ENCODE measurements at places on chromosomes 7 and 10. TPM values are rescaled to one million over a fixed set of nuclear protein-coding genes. Genes with fewer than 3 reads are reported as not detected.

Gene IFIT2
- 0.20 TPM for total RNA-seq

Gene NUDT13
- total RNA-seq, result 1.00 TPM

Gene CALN1
- total RNA-seq, result not detected

Gene SPDYE2B
- total RNA-seq, result not detected

Gene IKZF1
- total RNA-seq, result 9.7 TPM

Gene FOXI2
- total RNA-seq, result not detected

DNA sequence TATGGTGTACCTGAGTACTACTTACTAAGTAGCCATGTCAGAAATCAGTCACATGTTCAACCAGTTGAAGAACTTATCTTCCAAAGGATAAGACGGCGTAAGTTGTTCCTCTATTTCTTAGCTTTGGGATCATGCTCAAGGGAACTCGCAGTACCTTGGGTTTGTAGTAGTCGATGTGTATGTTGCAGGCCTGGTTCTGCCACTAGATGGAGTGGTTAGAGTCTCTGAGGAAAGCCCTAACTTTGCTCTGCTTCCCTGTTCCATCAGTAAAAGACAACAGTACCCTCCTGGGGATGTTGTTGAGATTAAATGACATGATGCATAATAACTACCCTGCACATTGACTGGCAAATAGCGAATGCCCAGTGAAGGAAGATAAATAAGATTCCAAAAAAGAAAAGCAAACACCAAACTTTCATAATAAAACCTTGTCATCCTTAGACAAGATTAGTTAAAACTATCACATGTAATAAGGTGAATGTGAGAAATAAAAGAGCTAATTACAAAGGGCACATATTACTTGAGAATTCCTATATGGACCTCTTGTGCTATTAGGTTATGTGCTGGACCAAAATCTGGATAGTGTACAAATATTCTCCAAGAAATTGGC, 165.9 kb downstream of the ABCA13 start:
- no peak overlapping the region for H3K4me3 ChIP-seq
- H3K27me3 ChIP-seq, result no peaks in the 10 kb centered on the region
- no peak for DNase-seq
- H3K4me1 ChIP-seq, result no peaks in the 10 kb centered on the region
- no peak overlapping the region for H3K27ac ChIP-seq

- DNase-seq, result no peak
- H3K36me3 ChIP-seq, result no peaks in the 10 kb centered on the region
- H3K4me3 ChIP-seq, result no peak overlapping the region
Observed at GRCh38 chr7:28853150-28853549, 105.0 kb downstream of the TRIL start.

DNA sequence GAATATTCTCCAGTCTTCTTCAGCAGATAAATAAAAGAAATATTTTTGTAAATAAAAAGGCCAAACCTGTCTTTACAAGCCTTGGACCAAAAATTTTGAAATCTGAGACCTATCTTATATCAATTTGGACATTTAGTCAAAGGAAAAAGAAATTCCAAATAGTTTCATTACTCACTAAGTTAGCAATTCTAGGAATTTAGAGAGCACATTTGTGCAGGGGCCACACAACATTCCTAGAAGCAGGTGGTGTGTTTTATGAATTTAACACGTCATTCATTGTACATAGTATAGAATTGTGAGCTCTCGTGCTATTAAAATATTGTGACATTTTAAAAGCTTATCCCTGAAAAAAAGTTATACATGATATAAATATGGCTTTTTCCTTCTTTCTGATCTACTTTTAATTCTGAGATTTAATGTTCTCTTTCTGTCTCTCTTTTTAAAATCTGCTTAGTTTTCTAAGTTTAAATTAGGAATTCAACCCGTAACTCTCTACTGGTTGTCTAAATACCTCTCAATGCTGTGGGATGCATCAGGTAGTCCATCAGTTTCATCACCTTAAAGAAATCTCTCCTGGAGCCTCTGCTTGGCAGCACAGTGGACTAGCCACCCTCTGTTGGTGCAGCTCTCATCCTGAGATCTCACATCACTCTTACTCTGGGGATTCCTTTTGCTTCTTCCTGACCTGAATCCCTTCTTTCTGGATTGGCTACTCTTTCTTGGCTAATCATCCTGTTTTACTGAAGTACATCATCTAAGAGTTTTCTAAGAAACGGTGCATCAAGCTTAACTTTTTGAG, 124.5 kb downstream of the SEMA3E start:
- H3K4me1 ChIP-seq, result no peaks in the 10 kb centered on the region
- no peaks in the 10 kb centered on the region for H3K36me3 ChIP-seq
- no peak overlapping the region for H3K27ac ChIP-seq
- DNase-seq, result no peak
- H3K27me3 ChIP-seq, result no peaks in the 10 kb centered on the region
- H3K4me3 ChIP-seq, result no peak overlapping the region

- DNase-seq, result no peak
- peaks cover 35% of the 10 kb centered on the region for H3K4me1 ChIP-seq
- H3K4me3 ChIP-seq, result no peak overlapping the region
- peak overlapping the region; percentile 93 for H3K27ac ChIP-seq
- H3K36me3 ChIP-seq, result no peaks in the 10 kb centered on the region
- H3K27me3 ChIP-seq, result no peaks in the 10 kb centered on the region
Observed at GRCh38 chr7:43650457-43651052, 67.6 kb downstream of the STK17A start.

DNA sequence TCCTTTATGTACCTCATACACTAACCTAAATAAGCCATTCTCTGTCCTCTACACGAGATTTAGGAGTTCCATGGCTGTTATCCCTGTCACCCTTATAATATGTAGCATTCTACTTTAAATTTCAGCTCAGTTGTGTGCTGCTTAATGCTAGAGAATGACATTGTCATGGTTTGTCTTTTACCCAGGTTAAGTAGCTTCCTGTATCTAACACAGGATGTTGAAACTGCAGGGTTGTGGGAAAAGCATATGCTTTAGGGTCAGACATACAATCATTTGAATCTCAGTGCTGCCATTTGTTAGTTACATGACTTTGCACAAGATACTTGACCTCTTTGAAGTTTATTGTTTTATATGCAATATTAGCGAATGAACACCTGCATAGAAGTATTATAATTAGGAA, 235.1 kb upstream of the CACNA2D1 start:
- H3K36me3 ChIP-seq, result no peaks in the 10 kb centered on the region
- no peak overlapping the region for H3K27ac ChIP-seq
- no peak overlapping the region for H3K4me3 ChIP-seq
- H3K27me3 ChIP-seq, result no peaks in the 10 kb centered on the region
- peaks cover 8% of the 10 kb centered on the region for H3K4me1 ChIP-seq

GRCh38 chr7:129652914-129653313, 41.4 kb downstream of the NRF1 start:
- H3K27ac ChIP-seq, result no peak overlapping the region
- peaks cover 8% of the 10 kb centered on the region for H3K36me3 ChIP-seq
- DNase-seq, result no peak
- H3K4me3 ChIP-seq, result no peak overlapping the region
- peaks cover 5% of the 10 kb centered on the region for H3K4me1 ChIP-seq

GRCh38 chr10:13717936-13718772, 131.4 kb downstream of the PRPF18 start:
- H3K27ac ChIP-seq, result peak overlapping the region; percentile 79
- no peaks in the 10 kb centered on the region for H3K27me3 ChIP-seq
- H3K4me3 ChIP-seq, result no peak overlapping the region

- H3K27ac ChIP-seq, result no peak overlapping the region
- no peaks in the 10 kb centered on the region for H3K4me1 ChIP-seq
- no peak for DNase-seq
- H3K27me3 ChIP-seq, result no peaks in the 10 kb centered on the region
Observed at GRCh38 chr7:46544396-46545008, 623.4 kb upstream of the IGFBP3 start.

DNA sequence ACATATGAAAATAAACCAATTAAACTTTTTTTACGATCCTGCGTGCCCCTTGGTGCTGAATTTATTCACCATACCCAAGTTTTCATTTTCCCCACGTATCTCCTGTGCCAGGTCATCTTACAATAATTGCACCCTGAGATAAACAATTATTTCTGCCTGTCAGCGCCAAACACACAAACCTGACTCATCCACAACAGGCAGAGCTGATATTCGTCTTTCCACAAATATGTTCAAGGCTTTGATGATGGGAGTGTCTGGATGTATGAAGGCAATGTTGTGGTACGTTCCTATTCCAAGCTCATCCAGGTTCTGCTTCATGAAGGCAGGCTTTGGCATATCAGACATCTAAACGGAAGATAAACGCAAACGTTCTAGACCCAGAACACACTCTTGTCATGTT, 45.8 kb upstream of the RHEB start:
- no peak overlapping the region for H3K27ac ChIP-seq
- no peak for DNase-seq
- no peak overlapping the region for H3K4me3 ChIP-seq
- no peaks in the 10 kb centered on the region for H3K27me3 ChIP-seq

- no peaks in the 10 kb centered on the region for H3K27me3 ChIP-seq
- no peaks in the 10 kb centered on the region for H3K4me1 ChIP-seq
- no peak overlapping the region for H3K4me3 ChIP-seq
- no peaks in the 10 kb centered on the region for H3K36me3 ChIP-seq
- no peak for DNase-seq
- H3K27ac ChIP-seq, result no peak overlapping the region
Observed at GRCh38 chr7:85716353-85716752, 529.5 kb upstream of the SEMA3D start.

GRCh38 chr7:90666186-90666585, 70.1 kb downstream of the CDK14 start:
- H3K4me1 ChIP-seq, result peaks cover 5% of the 10 kb centered on the region
- no peak for DNase-seq
- H3K36me3 ChIP-seq, result no peaks in the 10 kb centered on the region
- H3K27ac ChIP-seq, result no peak overlapping the region
- no peak overlapping the region for H3K4me3 ChIP-seq

DNA sequence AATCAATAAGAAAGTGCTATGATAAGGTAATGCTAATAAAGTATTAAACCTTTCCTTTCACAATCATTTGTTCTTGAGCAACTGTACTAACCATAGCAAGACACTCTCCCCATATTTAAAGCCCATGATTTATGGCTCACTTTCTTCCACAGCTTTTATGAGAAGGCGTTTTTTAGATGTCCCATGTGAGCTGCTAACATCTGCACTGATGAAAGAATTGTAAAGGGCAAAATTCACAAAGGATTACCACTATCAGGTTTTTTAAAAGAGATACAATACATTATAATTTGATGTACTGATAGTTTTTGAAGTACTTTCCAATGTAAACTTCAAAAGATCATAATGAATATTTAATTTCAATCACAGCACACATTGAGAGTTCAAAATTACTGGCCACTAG, 75.7 kb downstream of the RNLS start:
- H3K27me3 ChIP-seq, result no peaks in the 10 kb centered on the region
- no peak overlapping the region for H3K27ac ChIP-seq
- H3K4me3 ChIP-seq, result no peak overlapping the region
- H3K4me1 ChIP-seq, result no peaks in the 10 kb centered on the region
- no peaks in the 10 kb centered on the region for H3K36me3 ChIP-seq
- no peak for DNase-seq

- H3K4me3 ChIP-seq, result no peak overlapping the region
- no peaks in the 10 kb centered on the region for H3K36me3 ChIP-seq
- H3K27ac ChIP-seq, result no peak overlapping the region
- H3K27me3 ChIP-seq, result no peaks in the 10 kb centered on the region
Observed at GRCh38 chr10:78416031-78417011, 382.7 kb downstream of the RPS24 start.

DNA sequence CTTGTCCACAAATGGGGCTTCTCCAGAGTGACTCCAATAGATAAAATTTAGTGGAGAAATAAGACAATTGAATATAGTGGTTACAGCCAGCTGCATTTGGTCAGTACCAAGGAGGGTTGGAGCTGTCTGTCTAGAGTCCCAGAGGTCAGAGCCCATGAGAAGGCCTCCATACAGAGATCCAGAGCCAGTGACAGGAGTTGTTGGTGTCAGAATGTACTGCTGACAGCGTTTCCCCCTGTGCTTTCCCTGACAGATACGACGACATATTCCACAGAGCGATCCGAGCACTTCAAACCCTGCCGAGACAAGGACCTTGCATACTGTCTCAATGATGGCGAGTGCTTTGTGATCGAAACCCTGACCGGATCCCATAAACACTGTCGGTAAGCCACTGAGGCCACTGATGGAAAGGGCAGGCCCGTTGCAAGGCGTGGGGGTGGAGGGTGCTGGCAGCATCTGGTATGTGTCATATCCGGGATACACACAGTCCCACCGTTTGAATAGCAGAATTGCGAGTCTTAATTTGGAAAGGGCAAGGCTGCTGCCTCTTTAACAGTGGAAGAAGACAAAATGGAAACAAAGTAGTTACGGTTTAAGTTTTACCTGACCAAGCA, 483.6 kb downstream of the NRG3 start:
- DNase-seq, result no peak
- no peak overlapping the region for H3K27ac ChIP-seq
- H3K27me3 ChIP-seq, result no peaks in the 10 kb centered on the region
- no peak overlapping the region for H3K4me3 ChIP-seq

DNA sequence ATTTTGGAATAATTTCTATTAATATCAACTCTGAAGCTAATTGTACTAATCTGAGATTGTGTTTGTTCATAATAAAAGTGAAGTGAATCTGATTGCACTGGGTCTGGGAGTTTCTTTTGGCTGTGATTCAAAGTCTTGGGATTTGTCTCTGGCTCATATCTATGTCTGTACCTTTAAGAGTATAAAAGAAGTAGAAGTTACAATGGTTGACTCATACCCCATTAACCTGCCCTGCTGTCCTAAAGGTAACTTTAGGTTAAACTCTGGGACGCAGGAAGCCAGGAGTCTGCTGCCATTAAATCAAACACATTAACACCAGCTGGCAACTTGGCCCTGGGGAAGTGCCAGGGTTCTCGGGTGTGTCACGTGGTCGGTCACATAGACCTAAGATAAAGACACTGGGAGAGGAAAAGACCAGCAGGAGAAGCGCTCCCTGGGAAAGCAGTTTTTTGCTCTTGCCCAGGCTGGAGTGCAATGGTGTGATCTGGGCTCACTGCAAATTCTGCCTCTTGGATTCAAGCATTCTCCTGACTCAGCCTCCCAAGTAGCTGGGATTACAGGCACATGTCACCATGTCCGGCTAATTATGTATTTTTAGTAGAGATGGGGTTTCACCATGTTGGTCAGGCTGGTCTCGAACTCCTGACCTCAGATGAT, 17.8 kb downstream of the SCD start:
- peak; percentile 90 for DNase-seq
- no peak overlapping the region for H3K4me3 ChIP-seq
- peak overlapping the region; percentile 56 for H3K27ac ChIP-seq
- peaks cover 6% of the 10 kb centered on the region for H3K36me3 ChIP-seq

GRCh38 chr10:76981251-76981650, 656.4 kb downstream of the KCNMA1 start:
- no peaks in the 10 kb centered on the region for H3K27me3 ChIP-seq
- no peak for DNase-seq
- no peaks in the 10 kb centered on the region for H3K4me1 ChIP-seq
- H3K4me3 ChIP-seq, result no peak overlapping the region
- H3K27ac ChIP-seq, result no peak overlapping the region
- no peaks in the 10 kb centered on the region for H3K36me3 ChIP-seq

DNA sequence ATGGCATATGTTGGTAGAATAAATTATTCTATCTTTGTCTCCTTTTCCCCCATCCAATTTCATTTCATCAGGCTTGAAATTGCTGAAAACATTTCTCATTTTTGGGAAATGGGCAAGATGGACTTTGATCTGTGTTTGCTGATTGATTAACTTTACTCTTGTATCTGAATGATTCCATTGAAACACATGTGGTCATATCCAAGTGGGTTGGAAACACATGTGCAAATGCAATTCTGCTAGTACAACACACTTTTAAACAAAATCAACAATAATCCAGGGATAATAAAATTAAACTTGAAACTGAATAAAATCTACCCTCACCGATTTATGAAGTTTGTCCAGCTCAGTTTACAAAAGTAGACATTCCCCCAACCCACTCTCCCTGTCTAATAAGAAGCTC, 96.9 kb downstream of the EPDR1 start:
- no peaks in the 10 kb centered on the region for H3K27me3 ChIP-seq
- no peak for DNase-seq
- no peaks in the 10 kb centered on the region for H3K4me1 ChIP-seq
- no peak overlapping the region for H3K27ac ChIP-seq
- H3K4me3 ChIP-seq, result no peak overlapping the region
